ENCODE measurements at places on chromosomes 5 and 9.
A peak's percentile ranks its signal among the peaks of the same experiment; 100 is the strongest.

DNA sequence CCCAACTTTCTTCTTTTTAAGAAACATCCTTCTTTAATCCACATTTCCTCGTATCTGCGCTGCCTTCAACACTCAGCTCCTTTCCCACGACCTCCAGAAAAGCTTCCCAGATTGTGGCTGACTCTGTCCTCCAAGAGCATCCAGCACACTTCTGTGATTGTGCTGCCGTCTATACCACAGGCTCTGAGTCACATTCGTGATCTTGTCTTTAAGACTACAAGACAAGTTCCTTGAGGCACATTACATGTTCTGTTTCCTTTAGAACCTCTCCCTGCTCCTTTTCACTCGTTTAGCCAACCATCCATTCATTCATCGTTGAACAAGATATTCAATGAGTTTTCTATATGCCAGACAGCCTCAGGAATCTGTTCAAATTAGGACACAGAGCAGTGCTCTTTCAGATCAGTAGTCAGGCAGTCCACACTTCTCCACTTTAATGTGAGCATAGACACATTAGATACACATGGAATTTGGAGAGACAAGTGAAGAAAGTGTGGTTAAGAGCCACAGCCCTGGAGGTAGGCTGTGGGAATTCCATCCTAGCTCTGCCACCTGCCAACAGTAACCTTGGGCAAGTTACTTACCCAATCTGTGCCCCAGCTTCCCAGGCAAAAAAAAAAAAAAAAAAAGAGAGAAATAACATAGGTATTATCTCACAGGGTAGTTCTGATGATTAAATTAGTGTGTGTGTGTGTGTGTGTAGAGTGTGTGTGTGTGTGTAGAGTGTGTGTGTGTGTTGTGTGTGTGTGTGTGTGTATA lies 18.9 kb downstream of the WHRN start:
- no peak for DNase-seq

- DNase-seq, result no peak
Measured at GRCh38 chr5:41122459-41122858, 51.3 kb upstream of the MROH2B start.

GRCh38 chr5:117286813-117287212 lies 712.2 kb upstream of the SEMA6A start:
- no peak for DNase-seq

DNA sequence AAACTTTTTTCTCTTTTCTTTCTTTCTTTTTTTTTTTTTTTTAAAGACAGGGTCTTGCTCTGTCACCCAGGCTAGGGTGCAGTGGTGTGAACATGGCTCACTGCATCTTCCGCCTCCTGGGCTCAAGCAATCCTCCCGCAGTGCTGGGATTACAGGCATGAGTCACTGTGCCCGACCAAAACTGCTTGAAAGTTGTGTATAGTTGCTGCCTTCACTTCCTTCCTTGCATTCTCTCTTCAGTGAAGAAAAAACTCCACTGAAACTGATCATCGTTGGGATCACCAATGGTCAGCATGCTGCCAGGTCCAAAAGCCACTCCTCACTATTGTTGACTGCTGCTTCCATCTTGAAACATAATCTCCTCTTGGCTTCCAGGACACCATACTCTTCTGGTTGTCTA lies 66.6 kb upstream of the CTNNA1 start:
- no peak for DNase-seq

DNA sequence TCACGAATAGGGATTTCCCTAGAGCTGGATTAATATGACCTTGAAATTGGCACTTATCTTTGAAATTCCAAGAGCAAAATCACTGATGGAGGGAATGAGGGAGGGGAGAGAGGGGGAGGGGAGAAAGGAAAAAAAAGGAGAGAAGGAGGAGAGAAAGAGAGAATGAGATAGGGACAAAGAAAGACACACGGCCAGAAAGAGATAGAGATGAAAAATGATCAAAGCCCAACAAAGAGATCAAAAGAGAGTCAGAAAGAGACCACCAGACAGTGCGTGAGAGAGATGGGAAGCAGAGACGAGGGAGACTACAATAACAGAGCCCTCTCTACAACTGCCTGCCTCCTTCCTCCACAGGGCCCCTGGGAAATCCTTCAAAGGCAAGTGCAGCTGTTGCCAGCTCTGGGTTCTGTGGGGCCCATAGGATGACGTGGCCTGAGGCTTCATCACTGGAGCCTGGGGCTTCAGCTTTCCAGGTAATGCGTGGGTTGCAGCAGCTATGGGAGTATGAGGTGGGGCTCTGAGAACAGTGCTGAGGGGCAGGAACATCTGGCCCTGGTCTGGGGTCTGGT lies 58.3 kb upstream of the SHB start:
- DNase-seq, result no peak

DNA sequence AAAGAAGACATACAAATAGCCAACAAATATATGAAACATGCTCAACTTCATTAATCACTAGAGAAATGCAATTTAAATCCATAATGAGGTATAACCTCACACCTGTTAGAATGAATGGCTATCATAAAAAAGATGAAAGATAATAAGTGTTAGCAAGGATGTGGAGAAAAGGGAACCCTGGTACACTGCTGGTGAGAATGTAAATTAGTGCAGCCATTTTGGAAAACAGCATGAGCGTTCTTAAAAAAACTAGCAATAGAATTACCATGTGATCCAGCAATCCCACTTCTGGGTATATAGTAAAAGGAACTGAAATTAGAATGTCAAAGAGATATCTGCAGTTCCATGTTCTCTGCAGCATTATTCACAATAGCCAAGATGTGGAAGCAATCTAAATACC lies 64.2 kb upstream of the CEP78 start:
- DNase-seq, result no peak

DNA sequence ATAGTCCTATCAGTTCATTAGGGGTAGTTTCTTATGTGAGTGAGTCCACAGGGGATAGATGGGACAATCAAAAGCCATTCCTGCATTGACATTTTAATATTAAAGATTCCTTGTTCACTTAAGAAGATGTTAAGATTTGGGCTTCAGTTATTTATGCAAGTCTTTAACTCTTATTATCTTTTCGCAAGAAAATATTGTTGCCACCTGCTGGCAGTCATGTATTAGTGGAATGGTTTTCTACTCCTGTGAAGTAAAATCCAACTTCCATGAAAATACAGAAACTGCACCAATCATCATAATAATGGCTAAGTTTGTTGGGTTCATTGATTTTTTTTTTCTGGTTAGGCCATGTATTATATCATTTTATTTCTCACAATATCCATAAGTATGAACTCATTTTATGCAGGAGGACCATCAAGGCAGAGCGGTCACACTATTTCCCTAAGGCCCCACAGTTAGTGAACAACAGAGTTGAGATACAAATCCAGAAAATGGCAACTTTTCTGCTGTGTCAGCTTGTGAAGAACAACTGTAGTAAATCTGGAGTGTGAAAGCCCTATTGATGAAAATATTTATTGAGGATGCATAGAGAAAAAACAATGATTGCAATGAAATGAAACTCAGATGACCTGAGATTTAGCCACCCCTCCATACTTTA lies 88.5 kb upstream of the TXNDC8 start:
- no peak for DNase-seq

GRCh38 chr9:26657958-26658357 lies 234.6 kb downstream of the CAAP1 start:
- no peak for DNase-seq

DNA sequence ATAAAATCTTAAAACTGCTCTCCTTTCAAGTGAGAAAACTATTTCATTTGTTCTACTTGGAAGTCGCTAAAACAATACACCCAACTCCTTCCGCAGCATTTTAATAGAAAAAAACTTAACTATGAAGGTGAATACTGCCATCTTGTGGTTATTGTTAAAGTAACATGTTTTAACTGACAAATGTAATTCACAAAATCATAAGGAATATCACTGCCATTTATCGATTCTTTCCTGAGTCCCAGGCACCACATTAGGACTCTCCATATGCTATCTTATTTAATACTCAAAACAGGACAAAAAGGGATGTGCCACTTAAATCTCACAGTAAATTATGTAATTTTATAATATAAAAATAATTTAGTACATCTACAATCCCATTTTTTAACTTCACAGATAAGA lies 130.5 kb upstream of the ITGA1 start:
- DNase-seq, result peak; percentile 67

DNA sequence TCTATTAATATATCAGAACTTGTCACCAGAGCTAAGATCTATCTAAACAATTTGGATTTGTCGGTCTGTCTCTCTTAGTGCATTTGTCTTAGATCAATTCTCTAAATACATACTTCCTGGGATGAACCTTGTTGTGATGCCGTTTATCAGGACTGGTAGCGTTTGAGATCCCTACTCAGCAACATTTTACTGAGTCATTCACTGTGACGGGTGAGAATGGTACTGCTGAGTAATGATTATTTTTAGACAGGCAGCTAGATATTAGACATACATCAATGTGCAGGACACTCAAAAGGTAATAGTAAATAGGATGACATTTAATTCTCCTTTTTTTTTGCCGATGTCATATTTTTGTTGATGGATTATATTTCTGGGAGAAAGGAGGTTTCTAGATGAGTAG lies 209.0 kb downstream of the CSNK1G3 start:
- no peak for DNase-seq

GRCh38 chr9:105399117-105399516 lies 48.7 kb upstream of the FSD1L start:
- no peak for DNase-seq

DNA sequence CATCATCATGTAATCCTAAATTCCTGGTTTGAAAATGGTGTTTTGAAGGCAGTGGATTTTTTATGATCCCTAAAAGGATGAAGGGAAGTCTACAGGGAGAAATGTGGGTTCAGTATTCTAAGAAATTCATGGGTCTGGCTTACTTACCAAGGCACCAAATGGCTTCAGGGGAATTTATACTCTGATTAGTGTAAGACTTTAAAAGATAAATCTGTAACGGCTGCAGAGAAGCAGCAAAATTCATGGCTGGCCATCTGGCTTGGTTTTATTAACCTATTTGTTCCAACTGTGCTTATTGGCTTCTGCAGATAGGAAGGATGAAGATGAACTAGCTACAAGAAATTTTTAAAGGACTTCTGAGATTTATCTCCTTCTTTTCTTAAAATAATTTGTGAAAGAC lies 222.8 kb downstream of the TENT4A start:
- no peak for DNase-seq

DNA sequence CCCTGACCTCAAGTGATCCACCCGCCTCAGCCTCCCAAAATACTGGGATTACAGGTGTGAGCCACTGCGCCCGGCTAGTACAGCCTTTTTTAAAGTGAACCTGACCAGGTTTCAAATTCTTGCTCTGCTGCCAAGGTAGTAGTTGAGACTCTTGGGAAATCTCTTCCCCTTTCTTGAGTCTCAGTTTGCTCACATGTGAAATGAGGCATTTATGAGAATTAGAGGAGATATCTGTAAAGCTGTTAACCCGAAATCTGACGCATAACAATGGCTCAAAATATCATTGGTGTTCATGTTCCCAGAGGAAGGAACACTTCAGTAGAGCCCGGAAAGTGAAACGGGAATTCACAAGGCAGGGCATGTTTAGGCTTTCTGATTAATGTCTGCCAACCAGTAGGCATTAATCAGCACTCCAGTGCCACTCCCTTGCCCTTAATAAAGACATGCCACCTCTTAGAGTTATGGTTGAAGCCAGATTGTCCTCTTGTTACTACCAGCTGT lies 1.5 kb downstream of the ARPC5L start:
- DNase-seq, result no peak

- no peak for DNase-seq
Measured at GRCh38 chr5:178306430-178307225, 74.0 kb upstream of the PHYKPL start.

GRCh38 chr5:43141211-43141610 lies 20.5 kb downstream of the ZNF131 start:
- DNase-seq, result no peak

GRCh38 chr9:131320031-131320685 lies 30.6 kb downstream of the PLPP7 start:
- DNase-seq, result no peak

DNA sequence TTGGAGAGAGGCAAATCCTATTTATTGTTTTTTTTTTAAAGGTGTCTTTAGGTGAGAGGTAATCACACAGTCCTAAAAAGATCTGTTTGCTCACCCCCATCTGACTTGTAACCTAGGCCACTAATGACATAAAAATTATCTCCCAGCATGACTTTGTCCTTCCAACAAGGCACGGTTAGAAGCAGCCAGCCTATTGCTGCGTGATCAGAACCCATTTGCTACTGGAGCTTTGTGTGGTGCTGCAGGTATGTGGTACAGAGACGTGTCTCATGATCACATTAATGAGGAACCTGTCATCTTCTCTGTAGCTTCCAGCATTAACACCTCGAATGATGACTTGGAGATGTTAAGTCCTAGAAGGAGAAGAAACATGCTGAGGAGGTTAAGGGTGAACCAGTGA lies 555.8 kb upstream of the TLE4 start:
- DNase-seq, result no peak

- DNase-seq, result no peak
Measured at GRCh38 chr9:115759426-115759825, 394.2 kb upstream of the PAPPA start.

- no peak for DNase-seq
Measured at GRCh38 chr9:113488071-113488470, 24.5 kb downstream of the RGS3 start.

DNA sequence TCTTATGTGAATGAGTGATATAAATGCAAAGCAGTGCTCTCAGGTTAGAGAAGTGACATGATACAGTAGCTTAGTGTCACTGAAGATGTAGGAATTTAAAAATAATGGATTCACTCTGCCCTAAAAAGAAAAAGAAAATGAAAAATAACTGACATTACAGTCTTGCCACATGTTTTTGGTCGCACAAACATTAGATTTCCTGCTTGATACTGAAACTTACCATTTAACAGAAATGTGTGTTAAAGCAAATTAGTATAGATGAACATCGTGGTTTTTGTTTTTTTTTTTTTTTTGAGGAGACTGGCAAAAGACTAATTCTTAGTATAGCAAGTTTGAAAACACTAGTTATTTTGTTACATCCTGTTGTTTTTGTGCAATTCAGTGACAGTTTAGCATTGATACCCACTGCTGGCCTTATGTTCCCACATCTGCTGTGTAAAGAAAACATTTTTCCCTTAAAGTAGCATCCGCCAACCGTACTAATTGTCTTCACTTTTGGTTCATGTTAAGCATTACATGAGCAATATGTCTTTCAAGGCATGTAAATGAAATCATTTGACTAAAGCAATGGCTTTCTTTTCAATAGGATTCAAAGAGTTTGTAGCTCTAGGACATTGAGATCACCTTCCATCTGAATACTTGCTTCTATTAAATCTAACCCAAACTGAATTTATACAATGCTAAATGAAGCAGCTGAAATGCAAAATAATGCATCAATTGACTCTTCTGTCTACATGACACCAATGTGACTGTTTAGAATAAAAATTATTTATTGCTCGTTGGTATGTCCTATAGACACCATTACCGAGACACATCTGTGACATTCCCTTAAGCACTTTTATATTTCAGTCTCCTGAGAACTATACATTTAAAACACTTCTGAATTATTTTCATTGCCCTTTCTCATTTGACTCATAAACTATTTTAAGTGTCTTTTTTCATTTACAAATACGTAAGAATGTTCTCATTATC lies 859.1 kb downstream of the MAT2B start:
- no peak for DNase-seq

DNA sequence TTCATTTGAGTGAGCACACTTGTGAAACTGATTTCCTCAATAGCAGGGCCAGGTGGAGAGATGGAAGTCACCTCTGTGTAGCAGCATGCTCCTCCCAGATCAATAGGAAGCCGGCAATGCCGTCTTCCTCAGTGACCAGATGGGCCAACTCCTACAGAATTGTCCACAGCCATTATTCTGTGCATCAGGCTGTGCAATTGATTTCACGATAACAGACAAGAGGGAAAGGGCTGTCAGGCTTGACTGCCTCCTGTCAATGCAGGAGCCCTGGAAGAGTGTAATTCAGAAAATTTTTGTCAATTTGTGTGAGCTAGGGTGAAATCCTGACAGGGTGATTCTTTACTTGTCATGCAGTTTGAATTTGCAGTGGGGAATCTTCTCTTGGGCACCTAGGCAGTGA lies 838.4 kb upstream of the NUDT12 start:
- DNase-seq, result no peak
